ENCODE measurements at places on chromosomes 5 and 9.

DNA sequence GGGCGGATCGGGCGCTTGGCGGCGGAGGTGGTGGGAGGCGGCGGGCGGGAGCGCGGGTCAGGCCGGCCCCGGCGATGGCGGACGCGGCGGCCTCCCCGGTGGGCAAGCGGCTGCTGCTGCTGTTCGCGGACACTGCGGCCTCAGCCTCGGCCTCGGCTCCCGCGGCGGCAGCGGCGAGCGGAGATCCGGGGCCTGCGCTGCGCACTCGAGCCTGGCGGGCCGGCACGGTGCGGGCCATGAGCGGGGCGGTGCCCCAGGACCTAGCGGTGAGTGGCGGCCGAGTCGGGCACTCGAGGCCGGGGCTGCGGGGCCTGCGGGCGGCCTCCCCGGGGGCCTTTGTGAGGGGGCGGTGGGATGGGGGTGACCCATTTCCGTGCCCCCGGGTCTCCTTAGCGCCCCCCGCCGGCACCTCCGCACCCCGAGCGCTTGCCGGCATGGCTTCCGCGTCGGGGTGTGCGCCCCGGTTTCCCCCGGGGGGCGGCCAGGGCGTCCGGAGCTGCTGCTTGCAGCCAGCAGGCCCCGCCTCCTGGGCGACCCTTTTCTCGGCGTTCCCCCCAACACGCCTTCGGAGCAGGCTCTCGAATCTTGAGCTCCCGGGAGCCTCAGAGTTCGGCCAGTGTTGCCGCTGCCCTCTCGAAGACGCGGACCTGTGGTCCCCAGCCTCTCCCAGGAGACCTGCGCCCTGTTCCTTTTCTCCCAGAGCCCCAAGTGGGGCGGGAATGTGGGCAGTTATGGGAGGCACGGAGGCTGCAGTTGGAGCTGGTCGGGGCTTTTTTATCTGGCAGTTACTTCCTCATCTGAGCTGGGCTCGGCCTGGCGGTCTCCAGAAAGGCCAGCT, 456 bp downstream of the KDM3B start:
- peak; percentile 82 for DNase-seq

DNA sequence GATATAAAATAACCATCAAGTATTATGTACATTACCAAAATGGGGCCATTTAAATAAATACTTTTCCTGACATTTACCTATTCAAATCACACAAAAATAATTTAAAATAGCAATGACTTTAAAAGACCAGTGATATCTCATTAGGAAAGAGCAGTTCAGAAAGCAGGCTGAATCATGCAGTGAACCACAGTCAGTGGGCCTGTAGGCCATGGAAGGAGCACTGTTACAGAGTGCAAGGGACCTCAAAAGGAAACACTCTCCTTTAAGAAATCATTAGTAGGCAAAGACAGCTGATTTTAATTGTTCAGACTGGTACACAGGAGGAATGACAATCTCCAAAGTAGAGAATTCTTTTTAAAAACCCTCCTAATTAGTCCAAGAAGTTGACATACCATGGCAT, 283.5 kb upstream of the EFNA5 start:
- DNase-seq, result no peak

GRCh38 chr5:134574521-134574920, 49.1 kb downstream of the JADE2 start:
- no peak for DNase-seq

- no peak for DNase-seq
These were observed 189.0 kb downstream of the HCN1 start for GRCh38 chr5:45507178-45507577.

Data from head of caudate nucleus (tissue), 42 donors.